ENCODE measurements at places on chromosomes 16 and 17. TPM values are rescaled to one million over a fixed set of nuclear protein-coding genes. Genes with fewer than 3 reads are reported as not detected.

GRCh38 chr17:72306037-72306436 lies 185.2 kb downstream of the SOX9 start:
- DNase-seq = no peak

DNA sequence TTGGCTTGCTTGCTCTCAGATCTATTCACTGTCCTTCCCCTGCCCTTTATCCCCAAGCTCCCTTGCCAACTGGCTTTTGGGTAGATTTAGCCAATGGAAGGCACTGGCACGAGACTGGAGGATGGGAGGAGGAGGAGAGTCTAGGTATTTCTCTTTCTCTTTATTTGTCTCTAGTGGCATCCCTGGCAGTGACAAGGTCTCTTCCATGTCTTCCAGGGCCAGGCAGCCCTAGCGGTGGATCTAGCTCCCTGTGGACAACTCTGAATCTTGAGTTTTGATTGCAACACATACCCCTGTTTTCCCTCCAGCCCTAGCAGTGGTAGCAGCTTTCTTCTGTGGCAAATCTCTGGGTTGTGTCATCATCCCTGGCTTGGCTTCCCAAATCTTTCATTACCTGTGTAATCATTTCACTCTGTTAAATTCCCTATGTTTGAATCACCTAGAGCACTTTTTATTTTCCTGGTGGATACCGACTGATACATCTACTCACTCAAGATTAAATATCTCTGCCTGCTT lies 171.1 kb upstream of the IRX6 start:
- no peak for DNase-seq

GRCh38 chr16:55367866-55368603 lies 44.0 kb downstream of the IRX6 start:
- DNase-seq = no peak

DNA sequence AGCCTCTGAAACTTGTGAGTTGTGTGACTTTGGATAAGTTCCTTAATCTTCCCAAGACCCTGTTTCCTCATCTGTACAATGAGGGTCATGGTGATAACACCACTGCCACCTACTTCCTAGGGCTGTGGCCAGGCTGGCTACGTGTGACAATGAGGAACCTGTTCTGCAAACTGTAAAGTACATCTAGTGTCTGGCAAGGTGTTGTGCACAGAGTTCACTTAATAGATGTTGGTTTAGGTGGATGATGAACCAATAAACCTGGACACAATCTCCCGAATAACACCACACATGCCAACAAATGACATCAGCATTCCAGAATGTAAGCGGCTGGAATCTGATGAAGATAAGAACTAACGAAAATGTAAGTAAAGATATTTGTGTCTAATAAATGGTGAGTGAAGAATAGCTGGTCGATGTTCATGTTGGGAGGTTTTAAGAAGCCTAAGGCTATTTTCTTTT lies 82.3 kb downstream of the MARCHF10 start:
- DNase-seq = no peak

DNA sequence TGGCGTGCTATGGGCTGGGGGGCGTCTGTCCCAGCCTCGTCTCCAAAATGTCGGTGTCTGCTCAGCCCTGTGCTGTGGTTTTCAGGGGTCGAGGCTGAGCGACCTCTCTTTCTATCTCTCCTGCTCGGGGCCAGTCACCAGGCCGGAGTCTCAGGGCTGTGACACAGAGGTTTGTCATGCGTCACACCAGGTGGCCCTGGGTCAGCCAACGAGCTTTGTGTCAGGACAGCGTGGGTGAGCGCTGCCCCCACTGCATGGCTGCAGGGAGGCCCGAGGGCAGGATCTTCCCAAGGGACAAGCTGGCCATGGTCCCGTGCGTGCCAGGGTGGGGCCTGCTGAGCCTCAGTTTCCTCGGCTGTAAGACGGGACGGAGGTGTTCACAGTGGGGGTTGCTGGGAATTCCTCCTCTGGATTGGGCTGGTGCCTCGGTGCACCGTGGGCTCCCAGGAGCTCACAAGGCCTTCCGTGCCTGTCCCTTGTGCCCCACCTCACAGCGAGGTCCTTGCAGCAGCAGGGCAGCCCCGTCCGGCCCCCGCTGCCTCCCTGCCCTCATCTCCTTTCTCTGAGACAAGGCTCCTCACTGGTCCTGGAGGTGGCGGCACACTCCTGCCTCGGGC lies 50.5 kb downstream of the CBFA2T3 start:
- DNase-seq = no peak

DNA sequence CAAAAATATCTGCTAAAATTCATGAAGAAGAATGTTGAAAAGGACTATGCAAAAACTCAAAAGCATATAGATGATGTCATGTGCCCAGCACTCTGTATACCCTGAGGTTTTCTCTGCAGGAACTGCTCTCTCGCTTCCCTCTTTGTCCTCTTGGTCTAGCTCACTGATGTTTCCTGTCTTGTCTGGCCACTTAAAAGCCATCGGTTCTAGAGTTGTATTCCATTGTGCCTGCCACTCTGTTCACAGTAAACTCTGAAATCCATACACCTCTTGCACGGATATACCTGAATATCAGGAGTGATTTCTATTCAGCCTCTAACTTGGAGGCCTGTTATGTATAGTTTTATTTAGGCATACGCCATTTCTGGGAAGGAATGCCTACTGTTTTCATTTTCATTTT lies 101.0 kb upstream of the CNTNAP4 start:
- no peak for DNase-seq

GRCh38 chr16:3045758-3046640 lies at the start of gene MMP25:
MMP25 (plus strand) TSS chr16:3046561; CDS start chr16:3046918, 357 bp downstream.
- no peak for DNase-seq

GRCh38 chr17:39618246-39618913 lies 8.4 kb upstream of the PPP1R1B start:
- no peak for DNase-seq

- DNase-seq = no peak
Observed at GRCh38 chr16:69688589-69688988, 37.8 kb downstream of the NQO1 start.

- no peak for DNase-seq
Observed at GRCh38 chr17:74402048-74402447, 29.8 kb upstream of the GPRC5C start.

DNA sequence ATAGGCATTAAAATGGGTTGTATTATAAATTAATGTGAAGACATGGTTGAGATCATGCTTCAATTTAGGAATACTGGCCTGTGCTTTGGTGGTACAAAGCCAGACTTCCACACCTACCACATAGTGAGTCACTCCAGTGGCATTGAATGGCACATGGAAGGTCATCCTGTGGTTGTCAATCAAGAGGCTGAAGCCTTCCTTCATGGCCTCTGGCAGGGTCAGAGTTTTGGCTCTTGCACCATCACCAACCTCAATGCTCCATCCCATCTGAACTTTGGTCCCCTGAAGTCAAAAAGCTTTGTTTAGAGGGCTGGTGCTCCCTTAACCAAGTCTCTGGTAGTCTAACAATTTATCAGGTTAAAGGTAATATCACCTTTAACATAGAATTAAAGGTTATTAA lies 6.1 kb downstream of the ZP2 start:
- no peak for DNase-seq

DNA sequence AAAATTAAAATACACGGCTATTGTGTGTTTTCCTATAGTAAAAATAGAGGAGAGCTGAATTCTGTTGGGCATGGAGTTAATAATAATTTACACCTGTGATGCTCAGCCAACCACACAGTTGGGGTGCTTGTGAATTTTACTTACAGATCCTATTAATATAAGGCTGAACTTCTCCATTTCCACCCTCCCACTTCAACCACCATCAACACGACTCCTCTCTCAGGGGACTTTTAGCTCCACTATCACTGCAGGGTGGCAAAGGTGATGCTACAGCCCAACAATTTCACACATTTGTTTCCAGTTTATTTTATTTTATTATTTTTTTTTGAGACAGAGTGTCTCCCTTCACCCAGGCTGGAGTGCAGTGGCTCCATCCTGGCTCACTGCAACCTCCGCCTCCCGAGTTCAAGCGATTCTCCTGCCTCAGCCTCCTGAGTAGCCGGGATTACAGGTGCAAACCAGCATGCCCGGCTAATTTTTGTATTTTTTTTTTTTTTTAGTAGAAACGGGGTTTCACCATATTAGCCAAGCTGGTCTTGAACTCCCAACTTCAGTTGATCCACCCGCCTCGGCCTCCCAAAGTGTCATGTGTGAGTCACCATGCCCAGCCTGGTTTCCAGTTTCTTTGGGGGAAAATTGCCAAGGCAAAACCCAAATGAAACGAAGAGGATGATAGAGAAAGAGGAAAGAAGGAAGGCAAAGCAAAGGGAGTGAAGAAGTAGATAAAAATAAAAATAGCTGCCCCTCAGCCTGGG lies 57.9 kb downstream of the GNA13 start:
- no peak for DNase-seq

- peak; percentile 92 for DNase-seq
Observed at GRCh38 chr17:3890082-3890877, 2.6 kb downstream of the CAMKK1 start.

- no peak for DNase-seq
Observed at GRCh38 chr16:71707199-71707598, 17.3 kb downstream of the PHLPP2 start.

DNA sequence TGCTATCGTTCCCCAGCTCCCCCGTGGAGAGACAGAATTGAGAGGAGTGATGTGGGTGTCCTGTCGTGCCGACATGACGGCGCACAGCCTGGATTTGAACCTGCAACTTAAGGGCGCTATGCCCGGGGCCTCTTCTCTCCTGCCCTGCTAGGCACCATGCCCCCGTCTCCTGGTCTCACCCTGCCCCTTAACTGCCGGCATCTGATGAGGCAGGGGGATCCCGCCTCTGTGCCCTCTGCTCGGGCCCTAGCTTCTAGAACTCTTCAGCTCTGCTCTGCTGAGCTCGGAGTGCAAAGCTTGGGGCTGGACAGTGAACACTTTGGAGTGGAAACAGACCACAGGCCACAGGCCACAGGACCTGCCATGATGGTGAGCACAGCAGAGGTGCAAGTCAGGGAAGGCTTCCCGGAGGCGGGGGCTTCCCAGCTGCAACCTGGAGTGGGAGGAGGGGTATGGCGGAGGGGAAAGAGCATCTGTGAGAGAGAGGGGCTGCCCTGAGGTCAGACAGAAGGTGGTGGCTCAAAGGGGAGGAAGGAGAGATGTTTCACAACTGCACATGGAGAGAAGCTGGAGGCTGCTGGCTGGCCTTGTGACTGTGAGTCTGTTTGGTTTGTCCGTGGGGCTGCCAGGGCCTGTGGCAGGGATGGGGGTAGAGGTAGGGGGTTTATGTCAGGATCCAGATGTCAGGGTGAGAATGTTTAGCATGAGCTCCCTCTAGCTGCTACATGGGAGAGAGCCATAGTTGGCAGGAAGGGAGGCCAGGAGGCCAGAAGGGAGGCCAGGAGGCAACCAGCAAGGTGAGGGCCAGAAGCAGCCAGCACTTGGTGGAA lies 107.8 kb downstream of the CRLF3 start:
- peak; percentile 62 for DNase-seq

- no peak for DNase-seq
Observed at GRCh38 chr16:82345318-82345717, 175.3 kb upstream of the MPHOSPH6 start.

DNA sequence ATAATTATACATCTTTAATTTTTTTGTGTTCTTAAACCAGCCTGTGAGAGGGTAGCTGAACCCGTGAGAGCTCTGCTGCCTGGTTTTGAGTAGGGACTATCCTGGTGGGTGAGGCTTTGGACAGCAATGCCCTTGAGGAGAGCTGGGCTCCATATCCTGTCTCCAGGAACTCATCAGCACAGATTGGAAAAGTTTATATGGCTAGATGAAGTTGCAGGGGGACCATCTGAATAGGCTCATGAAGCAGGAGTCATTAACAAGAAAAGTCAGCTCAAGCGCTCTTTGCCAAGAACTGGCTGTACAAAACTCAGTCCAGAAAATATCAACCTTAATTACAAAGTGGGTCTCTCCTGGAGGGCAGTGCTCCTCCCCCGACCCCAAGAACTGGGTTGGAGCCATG lies 33.8 kb upstream of the SSTR2 start:
- DNase-seq = no peak

DNA sequence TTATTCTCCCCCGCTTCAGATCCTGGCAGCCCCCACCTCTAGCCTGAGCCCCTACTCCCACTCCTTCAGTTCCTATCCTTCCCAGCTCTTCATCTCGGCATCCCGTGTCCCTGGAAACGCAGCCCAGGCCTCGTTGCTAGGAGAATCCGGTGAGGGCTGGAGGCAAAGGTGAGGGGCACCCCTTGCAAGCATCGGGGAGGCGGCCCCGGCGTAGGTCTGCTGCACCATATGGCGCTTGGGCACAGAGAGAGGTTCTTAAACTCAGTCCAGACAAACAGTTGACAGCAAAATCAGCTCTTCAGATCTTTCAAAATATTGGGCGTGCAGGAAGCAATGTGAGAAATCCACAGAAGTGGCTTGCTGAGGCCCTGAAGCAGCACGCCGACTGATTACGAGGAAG lies 15.0 kb downstream of the SLC38A8 start:
- no peak for DNase-seq

Gene MEIOC
- not detected for total RNA-seq

Gene SAMD14
- 9.3 TPM for total RNA-seq

Gene DLX3
- total RNA-seq = 0.18 TPM

Gene GPR179
- total RNA-seq = not detected

Gene MSLN
- total RNA-seq = 0.33 TPM

Gene MRPL28
- 38.0 TPM for total RNA-seq

Gene FBXO47
- not detected for total RNA-seq

Gene SLC35G6
- not detected for total RNA-seq

Gene CDT1
- 1.5 TPM for total RNA-seq

Gene TMC8
- total RNA-seq = 14.4 TPM

Gene ALDH3A1
- total RNA-seq = 0.58 TPM

Gene C17orf50
- total RNA-seq = not detected

Gene CES4A
- 14.2 TPM for total RNA-seq

Gene SHISA9
- 0.39 TPM for total RNA-seq

Gene CDH8
- 4.1 TPM for total RNA-seq
